ENCODE measurements at places on chromosomes 4 and X.

DNA sequence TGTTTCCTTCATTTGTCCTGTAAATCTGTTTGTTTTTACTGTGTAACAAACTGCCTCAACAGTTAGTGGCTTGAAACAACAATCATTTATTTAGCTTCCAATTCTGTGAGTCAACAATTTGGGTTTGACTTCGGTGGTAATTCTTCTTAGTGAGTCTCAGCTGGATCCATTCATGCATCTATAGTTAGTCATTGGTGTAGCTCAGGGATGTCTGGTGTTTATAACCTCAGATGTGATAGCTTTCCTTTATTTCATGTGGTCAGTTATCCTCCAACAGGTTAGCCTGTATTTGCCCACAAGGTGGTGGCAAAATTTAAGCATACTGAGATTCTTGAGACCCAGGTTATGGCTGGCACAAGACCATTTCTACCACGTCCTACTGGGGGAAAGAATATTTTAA is 1267.2 kb downstream of the RAPGEF2 start:
- no peak for DNase-seq

DNA sequence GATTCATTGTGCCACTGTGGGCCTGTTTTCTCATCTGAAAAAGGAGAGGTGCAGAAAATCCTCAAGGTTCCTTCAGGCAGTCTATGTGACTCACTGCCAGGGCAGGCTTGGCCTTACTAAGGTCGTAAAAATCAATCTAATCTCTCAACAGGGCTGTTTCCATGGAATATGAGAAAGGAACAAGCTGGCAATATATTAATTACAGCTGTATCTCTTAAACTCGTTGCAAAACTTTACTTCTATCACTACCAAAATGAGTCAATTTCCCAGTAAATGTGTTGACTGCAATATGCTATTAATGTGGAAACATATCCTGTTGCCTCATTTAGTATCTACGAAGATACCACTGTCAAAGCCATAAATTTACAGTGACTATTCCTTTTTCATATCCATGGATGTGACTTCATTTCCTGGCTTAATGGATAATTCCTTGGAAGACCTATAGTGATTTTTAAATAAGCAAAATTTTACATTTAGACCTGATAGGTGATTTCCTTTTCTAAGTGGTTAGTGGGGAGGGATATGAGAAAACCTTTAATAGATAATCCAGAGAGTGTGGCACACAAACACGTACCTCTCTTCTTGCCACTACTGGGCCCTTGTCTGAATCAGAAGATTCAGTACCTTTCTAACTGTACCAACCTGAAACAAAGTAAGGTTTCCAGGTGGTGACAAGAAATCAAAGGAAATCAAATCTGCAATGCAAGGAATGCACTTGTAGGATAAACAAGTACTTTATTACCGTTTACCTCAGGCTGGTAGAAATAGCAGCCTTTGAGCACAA is 127.4 kb upstream of the FTHL17 start:
- no peak for DNase-seq

DNA sequence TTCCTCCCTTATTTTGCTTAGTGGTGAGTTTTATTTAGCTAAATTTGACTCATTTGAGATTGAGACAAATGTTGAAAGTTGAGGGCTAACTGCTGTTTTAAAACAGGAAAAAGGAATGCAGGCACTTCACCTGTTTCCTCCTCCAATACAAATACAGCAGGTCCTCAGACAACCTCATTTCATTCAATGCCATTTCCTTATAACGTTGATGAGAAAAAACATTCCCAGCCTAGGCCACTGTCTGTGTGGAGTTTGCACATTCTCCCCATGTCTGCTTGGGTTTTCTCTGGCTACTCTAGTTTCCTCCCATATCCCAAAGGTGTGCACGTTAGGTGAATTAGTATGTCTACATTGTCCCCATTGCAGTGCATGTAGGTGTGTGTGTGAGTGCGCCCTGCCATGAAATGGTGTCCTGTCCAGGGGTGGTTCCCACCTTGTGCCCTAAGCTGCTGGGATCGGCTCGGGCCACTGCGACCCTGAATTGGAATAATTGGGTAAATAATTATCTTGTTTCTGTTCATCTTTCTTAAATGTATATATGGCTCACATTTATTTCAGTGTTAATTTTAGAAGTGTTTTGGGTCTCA is 21.9 kb downstream of the SMAD1 start:
- DNase-seq, result no peak

- no peak for DNase-seq
Measured at GRCh38 chrX:17266136-17266535, 108.9 kb upstream of the NHS start.

DNA sequence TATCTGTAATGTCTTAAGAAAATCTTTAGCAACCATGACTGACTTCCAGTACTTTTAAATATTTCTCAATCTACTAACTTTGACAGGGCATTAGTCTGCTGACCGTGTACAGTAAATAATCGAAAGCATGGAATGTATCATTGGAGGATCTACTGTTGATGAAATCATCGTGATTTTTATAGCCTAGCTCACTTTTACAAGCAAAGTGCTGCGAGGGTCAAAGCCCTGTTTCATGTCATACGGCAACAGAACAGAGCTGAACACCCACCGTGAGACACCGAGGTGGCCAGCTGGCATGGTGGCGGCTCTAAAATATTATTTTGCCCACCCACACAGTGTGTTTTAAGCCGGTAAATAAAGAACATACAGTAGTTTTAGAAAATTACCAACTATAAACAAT is 679.3 kb downstream of the FAT4 start:
- no peak for DNase-seq

DNA sequence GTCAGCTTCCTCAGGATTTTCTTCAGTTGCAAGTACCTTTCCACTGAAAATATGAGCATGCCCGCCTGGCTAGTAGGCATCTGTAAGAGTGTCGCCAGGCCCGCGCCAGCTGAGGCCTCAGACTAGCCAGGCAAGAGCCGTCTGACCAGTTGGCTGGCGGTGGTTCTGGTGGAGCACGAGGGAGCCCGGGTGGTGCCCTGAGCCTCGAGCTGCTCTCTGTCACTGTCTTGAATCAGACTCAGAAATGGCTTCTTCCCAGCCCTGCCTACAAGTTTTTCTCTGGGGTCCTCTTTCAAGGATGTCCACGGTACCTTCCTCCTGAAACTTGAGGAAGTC is 11.9 kb downstream of the GRPEL1 start:
- no peak for DNase-seq

- DNase-seq, result no peak
Measured at GRCh38 chr4:132587626-132588025, 561.5 kb upstream of the PCDH10 start.
